ENCODE measurements at places on chromosomes 4 and X.

- DNase-seq: no peak
Measured at GRCh38 chr4:29224911-29225310, 1495.3 kb upstream of the PCDH7 start.

- DNase-seq: no peak
Measured at GRCh38 chr4:86561256-86561655, 32.9 kb upstream of the PTPN13 start.

- DNase-seq: no peak
Measured at GRCh38 chr4:186844059-186844681, 120.5 kb upstream of the FAT1 start.

GRCh38 chr4:41418444-41418843, 119.5 kb upstream of the LIMCH1 start:
- no peak for DNase-seq

GRCh38 chrX:10906866-10907265, 204.3 kb upstream of the HCCS start:
- no peak for DNase-seq

DNA sequence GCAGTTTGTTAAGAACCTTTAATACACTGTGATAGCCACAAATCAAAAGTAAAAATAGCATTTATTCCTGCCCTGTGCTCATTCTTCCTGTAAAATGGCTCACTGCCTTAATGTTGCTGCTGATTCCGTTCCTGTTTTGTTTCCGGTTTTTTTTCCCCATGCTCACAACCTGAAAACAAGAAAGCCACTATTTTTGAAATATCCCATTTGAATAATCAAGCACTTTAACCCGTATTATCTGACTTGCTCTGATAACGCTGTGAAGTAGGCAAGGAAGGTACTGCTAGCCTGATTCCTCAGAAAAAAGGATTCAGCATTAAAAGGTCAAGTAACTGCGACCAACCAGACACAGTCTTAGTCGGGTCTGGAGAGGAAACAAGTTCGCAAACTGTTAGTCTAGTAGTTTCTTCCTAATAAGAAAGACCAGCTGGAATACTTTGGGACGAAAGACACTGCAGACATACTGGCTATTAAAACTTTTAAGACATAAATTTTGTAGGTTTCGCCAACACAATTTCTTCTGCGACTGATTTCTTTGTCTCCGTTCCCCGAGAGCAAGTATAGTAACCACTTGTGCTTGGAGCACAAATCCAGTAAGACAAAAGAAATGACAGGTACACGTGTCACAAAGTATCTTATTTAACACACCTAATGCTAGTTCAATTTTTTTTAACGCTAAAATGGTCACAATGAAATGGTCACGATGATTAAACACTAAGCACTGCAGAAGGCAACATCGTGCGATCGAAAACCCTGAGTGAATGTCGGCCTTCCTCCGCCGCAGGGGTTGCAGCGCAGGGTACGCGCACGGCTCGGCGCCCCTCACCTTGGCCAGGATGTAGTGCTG, 802 bp downstream of the COX18 start:
- DNase-seq: no peak

DNA sequence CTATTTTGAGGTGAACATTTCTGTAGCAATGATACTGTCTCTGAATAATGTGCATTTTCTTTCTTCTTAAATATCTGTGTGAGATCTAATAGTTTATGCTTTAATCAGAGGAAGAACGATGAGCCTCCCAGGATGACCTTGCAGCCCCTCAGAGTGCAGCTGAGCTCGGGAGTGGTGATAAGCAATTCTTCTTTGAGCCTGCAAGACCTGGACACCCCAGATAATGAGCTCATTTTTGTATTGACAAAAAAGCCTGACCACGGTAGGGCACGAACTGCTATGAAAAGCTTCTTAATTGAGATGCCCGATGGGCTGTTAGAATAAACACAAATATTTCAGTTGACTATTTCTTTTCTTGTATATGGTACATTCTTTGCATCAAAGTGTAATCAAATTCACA, 105.0 kb upstream of the ANXA3 start:
- DNase-seq: no peak

Data from cortex of kidney (tissue), 1 donor.